ENCODE measurements at places on chromosomes 7 and 10.

DNA sequence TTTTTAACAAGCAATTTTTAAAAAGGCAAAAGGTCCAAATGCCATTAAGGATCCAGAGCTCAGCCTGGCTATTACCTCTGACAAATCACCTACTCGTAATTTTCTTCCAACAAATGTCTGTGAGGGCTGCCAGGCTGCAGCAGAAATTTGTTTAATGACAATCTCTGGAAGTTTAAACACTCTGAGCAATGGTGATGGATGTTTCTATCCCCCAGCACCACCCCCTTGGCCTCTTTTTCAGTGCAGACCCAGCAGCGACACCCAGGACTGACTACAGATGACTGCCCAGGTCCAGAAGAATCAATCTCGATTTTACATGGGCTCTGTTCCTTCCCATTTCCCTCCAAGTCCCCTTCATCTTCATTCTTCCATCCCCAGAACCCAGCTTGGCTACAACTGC lies 201.4 kb upstream of the AOAH start:
- DNase-seq, result no peak

DNA sequence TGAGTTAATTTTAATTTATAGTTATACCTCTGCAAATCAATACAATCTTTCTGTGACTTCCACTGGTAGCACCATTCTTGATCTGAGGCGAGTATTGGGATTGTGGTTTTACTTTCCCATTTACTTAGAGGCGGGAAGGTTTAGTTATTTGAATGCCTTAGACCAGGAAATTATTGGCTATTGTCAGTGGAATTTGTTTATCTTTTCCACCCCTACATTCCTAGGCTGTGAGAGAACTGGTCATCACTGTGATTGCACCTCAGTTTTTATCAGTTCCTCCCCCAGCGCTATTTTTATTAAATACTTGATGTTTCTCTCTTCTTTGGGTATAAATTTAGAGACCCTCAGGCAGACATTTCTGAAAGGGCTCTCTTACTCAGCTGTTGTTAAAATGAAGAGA lies 29.9 kb downstream of the CDK14 start:
- no peak for DNase-seq

DNA sequence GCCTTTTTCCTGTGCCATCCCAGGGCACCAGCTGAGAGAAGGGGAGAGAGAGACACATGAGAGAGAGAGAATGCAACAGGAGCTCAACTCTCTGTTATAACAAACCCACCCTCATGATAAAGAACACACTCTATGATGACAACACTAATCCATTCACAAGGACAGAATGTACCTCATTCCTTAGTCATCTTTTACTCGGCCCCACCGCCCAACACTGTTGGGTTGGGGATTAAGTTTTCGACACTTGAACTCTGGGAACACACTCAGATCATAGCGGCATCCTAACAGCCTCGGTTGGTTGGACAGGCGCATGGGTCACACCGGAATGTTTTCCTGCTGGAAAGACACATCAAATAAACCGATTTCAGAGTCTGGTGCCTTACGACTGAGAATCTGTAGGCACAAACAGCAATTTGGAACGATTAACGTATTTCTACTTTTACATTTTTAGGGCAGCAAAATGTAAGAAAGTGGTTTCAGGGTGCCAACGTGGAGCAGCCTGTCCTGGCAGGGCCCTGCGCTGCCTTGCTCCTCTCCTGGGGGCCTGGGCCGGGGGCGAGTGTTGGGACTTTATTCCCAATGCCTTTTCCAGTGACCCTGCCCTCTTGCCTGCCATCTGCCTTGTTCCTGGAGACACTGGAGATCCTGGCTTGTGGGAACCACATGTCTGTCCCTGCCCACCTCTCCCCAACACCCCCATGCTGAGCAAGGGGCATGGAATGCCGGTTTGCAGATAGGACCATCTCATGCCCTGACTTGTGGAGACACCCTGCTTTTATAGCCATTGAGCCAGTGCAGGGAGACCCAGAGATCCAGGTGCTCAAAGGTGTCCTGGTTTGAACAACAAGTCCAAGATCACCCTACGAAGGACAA lies 287.0 kb downstream of the TCERG1L start:
- DNase-seq, result no peak

DNA sequence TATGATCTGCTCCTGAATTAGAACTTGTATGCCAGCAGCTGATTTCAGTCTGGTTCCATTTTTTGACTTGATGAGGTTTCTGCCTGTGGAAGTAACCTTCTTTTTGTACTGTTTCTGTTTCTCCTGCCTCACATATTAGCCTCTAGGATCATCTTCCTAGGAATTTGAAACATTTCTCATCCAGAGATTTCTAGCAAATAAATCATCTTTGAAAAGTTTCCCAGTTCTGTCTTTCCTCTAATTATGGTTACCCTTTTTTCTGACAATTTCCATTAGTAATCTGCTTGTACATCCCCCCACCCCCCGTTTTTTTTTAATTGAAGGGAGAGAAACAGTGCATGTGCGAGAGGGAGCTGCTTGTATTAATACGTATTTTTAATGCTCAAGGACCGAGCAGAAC lies 92.2 kb downstream of the NRF1 start:
- no peak for DNase-seq

Measured in HuH-7 (cell line).